ENCODE measurements at places on chromosomes 11 and 22. TPM values are rescaled to one million over a fixed set of nuclear protein-coding genes. Genes with fewer than 3 reads are reported as not detected.
A peak's percentile ranks its signal among the peaks of the same experiment; 100 is the strongest.

DNA sequence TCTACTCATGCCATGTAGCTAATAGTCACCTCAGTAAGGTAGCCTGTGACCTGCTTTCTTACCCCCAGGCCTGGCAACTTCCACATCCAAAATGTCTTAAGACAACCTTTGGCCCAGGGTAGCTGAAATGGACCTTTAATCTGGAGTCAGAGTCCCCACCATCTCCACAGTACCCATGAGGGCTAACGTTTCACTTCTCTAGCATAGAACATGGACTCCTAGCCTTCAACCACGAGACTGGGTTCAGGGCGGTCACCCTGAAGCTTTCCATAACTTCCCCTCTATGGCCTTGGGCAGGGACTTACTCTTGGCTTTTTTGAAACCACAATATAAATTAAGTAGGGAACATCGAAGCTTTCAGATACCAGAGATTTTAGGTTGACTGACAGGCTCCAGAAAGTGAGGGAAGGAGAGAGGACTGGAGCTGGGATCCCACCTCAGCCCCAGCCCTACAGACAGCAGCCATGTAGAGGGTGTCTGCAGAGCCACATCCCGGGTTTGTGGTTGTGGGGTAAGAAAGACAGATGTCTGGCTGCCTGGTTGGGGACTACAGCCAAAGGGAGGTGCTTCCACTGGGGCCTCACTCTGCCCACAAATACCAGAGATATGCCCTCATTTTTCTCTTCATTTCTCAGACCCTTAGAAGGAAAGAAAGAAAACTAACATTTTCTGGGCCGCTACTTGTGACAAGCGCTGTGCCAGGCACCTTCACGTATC lies 2.6 kb downstream of the TBC1D10A start:
- DNase-seq, result no peak
- H3K27ac ChIP-seq, result peak overlapping the region; percentile 91
- peak overlapping the region; percentile 4 for H3K4me3 ChIP-seq
- no peaks in the 10 kb centered on the region for H3K36me3 ChIP-seq

GRCh38 chr11:65113839-65114238 lies 2.2 kb downstream of the TM7SF2 start:
- no peak overlapping the region for H3K4me3 ChIP-seq
- H3K36me3 ChIP-seq, result peaks cover 7% of the 10 kb centered on the region
- DNase-seq, result peak; percentile 44
- H3K27ac ChIP-seq, result no peak overlapping the region

DNA sequence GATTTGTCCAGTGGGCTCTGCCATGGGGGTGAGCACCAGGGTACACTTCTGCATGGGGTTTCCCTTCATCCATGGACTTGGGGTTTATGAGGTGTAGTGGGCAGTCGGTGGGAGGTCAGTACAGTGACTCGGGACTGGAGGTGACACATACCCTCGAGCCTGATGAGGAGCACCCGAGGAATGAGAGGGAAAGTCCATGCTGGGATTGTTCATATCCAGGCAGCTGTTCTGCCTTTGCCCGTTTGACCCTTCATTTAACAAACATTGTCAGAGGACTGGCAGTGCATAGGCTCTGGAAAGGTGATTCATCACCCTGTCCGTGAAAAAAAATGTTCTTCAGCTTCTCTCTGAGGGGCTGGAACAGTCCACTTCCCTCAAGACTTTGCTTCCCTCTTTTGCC lies 2.7 kb downstream of the NAV2 start:
- H3K36me3 ChIP-seq, result no peaks in the 10 kb centered on the region
- DNase-seq, result no peak
- peak overlapping the region; percentile 93 for H3K27ac ChIP-seq
- peak overlapping the region; percentile 62 for H3K4me3 ChIP-seq
- H3K27me3 ChIP-seq, result no peaks in the 10 kb centered on the region

DNA sequence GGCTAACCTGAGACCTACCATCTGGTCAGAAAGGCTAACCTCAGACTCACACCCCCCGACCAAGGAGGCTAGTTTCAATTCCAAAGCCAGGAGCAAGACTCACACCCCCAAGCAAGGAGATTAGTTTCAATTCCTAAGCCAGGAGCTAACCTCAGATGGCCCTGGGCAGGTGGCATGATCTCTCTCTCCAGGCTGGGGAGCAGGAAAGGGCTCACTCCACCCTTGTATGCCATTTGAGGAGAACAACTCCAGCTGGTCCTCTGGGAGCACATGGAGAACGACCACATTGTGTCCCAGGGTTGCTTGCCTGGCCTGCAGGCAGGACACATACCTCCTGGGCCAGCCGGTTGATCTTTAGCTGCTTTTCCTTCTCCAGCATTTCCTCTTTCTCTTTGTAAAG lies 32.6 kb downstream of the USH1C start:
- no peak overlapping the region for H3K27ac ChIP-seq
- H3K27me3 ChIP-seq, result no peaks in the 10 kb centered on the region
- no peak for DNase-seq
- peaks cover 30% of the 10 kb centered on the region for H3K4me1 ChIP-seq
- no peaks in the 10 kb centered on the region for H3K36me3 ChIP-seq

- no peaks in the 10 kb centered on the region for H3K27me3 ChIP-seq
- no peak overlapping the region for H3K27ac ChIP-seq
- no peaks in the 10 kb centered on the region for H3K36me3 ChIP-seq
These were observed 45.2 kb downstream of the PLAAT5 start for GRCh38 chr11:63445720-63446119.

DNA sequence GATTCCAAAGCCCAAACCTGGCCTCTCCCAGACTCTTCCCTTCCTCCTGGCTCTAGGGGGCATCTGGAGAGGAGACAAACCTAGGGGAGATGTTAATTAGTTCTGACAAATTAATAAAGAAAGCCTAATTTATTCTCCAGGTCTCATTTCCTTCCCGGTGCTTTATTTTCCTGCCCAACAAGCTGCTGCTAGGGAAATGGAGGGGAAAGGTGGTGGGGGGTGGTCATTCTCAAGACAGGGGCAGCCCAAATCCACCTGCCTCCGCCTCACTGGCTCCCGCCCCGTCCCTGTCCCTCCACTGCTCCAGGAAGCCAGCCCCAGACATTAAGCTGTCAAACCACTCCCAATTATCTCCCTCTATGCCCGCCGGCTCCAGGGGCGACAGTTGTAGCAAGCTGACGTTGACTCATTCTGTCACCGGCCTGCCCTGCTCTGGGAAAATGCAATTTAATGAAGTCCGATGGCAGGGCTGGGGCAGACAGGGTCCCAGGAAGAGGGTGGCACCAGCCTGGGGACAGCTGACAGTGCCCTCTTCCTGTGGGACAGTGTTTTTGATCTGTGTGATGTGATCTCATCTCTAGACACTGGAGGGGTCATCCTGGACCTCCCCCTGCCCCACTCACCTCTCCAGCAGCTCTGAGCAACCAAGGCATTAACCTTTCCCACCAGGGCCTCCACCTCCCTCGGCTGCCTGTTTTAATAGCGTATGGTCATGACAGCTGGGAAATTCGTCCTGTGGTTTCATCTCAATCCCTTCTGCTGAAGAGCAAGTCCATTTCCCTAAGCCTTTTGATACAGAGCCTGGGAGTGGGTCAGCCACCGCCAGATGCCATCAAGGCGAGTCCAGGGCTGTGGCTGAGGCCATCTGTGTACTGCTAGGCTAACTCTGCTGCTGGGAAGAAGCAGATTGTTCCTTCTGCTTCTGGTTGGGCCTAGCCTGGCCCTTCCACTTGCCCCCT lies 27.1 kb downstream of the NECTIN1 start:
- H3K27me3 ChIP-seq, result no peaks in the 10 kb centered on the region
- H3K27ac ChIP-seq, result no peak overlapping the region
- no peak for DNase-seq
- H3K4me3 ChIP-seq, result no peak overlapping the region
- no peaks in the 10 kb centered on the region for H3K36me3 ChIP-seq

DNA sequence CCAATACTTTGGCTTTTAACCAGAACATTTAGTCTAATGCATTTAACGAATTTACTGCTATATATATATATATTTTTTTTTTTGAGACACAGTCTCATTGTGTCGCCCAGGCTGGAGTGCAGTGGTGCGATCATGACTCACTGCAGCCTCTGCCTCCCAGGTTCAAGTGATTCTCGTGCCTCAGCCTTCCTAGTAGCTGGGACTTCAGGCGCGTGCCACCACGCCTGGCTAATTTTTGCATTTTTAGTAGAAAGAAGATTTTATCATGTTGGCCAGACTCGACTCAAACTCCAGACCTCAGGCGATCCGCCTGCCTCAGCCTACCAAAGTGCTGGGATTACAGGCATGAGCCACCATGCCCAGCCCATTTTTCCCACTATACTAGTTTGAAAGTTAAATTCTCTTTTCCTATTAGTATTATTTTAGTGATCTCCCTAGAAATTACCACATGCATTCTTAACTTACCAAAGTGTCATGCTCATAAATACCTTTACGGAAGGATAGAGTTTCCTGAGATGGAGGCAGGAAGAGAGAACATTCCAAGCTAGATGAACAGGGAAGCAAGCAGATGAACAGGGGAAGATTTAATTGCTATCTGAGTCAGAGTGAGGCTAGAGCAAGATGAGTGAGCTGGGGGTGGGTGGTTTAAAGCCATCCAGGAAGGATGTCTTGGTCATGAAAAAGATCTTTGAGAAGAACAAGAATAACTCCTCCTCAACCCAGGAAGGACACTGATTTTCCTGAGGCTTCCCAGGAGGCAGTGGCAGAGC lies 4.4 kb upstream of the PGAP2 start:
- H3K36me3 ChIP-seq, result no peaks in the 10 kb centered on the region
- H3K27me3 ChIP-seq, result no peaks in the 10 kb centered on the region
- H3K4me3 ChIP-seq, result no peak overlapping the region

DNA sequence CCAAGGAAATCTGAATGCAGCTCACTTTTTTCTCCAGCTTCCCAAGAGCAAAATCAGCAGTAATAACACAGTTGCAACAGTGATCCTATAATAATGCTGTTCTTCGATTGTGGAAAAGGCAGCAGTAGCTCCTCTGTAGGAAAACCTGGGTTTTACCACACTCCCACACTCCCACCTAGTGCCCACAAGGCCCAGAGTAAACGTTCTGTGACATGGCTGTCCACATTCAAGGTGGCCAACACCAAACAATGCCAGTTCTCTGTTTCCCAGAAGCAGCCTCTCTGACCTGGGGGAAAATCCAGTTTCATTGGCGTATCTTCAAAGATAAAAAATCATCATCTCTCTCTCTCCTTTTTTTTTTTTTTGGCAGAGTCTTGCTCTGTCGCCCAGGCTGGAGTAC lies 40.2 kb downstream of the WT1 start:
- H3K4me3 ChIP-seq, result no peak overlapping the region
- no peaks in the 10 kb centered on the region for H3K36me3 ChIP-seq
- no peak overlapping the region for H3K27ac ChIP-seq
- no peaks in the 10 kb centered on the region for H3K4me1 ChIP-seq

DNA sequence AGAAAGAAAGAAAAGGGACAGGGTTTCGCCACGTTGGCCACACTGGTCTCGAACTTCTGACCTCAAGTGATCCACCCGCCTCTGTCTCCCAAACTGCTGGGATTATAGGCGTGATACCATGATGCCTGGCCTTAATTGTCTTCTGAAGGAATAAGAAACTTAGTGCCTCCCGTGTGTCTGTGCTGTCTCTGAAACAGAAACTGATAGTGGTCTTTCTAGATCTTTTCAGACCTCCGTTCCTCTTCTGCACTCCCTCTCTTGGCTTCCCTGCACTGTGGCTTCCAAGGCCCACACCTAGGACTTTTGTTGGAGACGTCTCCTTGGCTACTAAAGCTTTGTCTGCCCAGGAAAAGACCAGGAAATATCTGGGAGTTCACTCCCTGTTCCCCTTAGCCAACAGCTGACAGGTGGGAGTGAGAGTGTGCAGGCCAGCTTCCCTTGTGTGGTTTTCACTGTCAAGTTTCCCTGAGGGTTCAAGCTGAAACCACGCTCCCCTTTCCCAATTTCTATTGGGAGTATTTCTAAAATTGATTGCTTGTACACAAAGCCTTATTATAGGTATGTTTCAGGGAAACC lies 10.1 kb upstream of the HTR3B start:
- H3K36me3 ChIP-seq, result no peaks in the 10 kb centered on the region
- H3K4me3 ChIP-seq, result no peak overlapping the region
- H3K4me1 ChIP-seq, result no peaks in the 10 kb centered on the region

DNA sequence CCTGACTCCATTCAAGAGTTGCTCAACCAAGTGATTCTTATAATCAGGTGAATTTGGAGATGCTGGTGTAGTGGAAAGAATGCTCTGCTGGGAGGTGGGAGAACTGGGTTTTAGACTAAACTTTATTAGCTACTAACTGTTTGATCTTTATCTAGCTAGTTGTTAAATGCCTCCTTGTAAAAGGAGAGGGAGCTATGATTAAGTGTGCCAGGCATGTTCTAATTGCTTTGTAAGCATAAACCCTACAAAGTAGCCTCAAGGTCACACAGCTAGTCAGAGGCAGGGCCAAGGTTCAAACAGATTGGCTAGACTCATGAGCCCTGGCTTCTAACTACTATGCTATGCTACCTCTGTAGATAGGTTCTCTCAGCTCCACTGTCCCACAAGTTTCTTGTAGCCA lies 105.5 kb downstream of the NXPE2 start:
- H3K27ac ChIP-seq, result no peak overlapping the region
- H3K4me3 ChIP-seq, result no peak overlapping the region
- H3K36me3 ChIP-seq, result no peaks in the 10 kb centered on the region
- peaks cover 3% of the 10 kb centered on the region for H3K27me3 ChIP-seq

DNA sequence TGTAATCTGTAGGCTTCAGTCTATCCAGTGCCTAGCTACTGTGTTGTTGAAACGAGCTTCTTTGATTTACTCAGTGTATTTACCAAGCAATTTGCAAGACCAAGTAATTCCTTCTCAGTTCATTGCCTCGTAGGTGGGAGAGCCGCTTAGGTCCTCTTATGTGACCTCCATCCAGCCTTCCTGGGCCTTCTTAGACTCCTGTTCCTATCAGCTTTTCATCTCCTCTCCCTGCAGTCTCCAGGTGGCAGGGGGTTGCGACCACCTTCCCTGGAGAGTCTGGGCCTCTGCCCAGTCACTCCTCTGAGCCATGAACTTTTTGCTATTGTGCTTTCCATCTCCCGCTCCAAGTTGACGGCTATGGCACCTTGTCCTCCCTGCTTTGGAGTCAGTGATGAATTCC lies 251.8 kb downstream of the KIRREL3 start:
- no peak for DNase-seq
- H3K36me3 ChIP-seq, result no peaks in the 10 kb centered on the region
- H3K27ac ChIP-seq, result no peak overlapping the region
- no peaks in the 10 kb centered on the region for H3K4me1 ChIP-seq

DNA sequence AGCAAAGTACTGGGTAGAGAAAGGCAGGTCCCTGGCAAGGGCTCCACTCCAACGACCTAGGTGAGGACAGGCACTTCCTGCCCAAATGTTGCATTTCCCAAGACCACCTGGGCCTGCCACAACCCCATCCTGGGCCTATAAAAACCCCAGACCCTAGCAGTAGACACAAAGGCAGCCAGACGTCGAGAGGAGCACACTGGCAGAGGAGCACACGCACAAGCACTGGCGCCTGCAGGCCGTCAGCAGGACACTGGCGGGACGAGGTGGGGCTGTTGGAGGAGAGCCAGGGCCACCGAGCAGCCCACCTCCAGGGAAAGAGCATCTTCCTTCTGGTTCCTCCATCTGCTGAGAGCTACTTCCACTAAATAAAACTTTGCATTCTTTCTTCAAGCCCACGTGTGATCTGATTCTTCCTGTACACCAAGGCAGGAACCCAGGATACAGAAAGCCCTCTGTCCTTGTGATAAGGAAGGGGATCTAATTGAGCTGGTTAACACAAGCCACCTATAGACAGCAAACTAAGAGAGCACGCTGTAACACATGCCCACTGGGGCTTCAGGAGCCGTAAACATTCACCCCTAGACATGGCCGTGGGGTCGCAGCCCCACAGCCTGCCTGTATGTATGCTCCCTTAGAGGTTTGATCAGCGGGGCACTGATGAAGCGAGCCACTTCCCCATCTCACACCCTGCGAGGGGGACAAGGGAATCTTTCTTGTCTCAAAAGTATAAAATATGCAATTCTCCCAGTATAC lies 89.7 kb upstream of the MTMR2 start:
- no peak overlapping the region for H3K27ac ChIP-seq
- H3K27me3 ChIP-seq, result no peaks in the 10 kb centered on the region
- peak; percentile 57 for DNase-seq
- no peak overlapping the region for H3K4me3 ChIP-seq
- H3K36me3 ChIP-seq, result no peaks in the 10 kb centered on the region

Gene TEAD1
- 176 TPM for total RNA-seq

Gene FJX1
- total RNA-seq, result 2.6 TPM

Gene TP53AIP1
- total RNA-seq, result not detected

Gene C11orf65
- total RNA-seq, result 1.1 TPM

All from sigmoid colon (tissue), 7 donors.